Heart left ventricle (tissue), 16 donors: ENCODE measurements at places on chromosomes 1 and 21. TPM values are rescaled to one million over a fixed set of nuclear protein-coding genes. Genes with fewer than 3 reads are reported as not detected.

The CD247 gene
- 7.6 TPM for total RNA-seq

DNA sequence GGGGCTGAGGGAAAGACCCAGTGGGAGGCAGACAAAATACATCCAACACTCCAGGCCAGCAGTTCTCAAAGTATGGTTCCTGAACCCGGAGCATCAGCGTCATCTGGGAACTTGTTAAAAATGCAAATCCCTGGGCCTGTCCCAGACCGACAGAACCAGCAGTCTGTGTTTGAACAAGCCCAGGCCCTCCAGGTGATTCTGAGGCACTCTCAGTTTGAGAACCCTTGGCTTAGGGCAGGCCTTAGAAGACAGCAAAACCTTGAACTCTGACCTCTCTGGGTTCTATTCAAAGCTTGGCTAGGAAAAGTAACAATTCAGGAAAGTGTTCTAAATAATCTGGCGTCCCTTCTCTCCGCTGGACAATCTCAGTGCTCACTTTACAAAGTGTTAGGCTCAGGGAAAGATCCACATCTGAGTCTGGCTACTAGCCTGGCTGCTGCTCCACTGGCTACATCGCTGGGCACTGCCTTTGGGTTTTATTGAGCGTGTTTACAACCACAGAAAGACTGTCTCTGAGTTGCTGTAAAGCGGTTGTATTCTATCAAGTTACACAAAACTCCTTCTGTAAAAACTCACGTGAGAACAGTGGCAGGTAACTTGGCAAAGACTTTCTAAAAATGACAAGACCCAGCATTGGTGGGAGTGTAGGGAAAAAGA, 166.1 kb downstream of the HIVEP3 start:
- no peaks in the 10 kb centered on the region for H3K36me3 ChIP-seq
- H3K27me3 ChIP-seq = no peaks in the 10 kb centered on the region
- H3K4me1 ChIP-seq = no peaks in the 10 kb centered on the region
- H3K4me3 ChIP-seq = no peak overlapping the region
- H3K27ac ChIP-seq = peak overlapping the region; percentile 3

GRCh38 chr1:61337441-61337951, 255.1 kb downstream of the NFIA start:
- H3K27me3 ChIP-seq = no peaks in the 10 kb centered on the region
- H3K27ac ChIP-seq = peak overlapping the region; percentile 55
- DNase-seq = no peak

DNA sequence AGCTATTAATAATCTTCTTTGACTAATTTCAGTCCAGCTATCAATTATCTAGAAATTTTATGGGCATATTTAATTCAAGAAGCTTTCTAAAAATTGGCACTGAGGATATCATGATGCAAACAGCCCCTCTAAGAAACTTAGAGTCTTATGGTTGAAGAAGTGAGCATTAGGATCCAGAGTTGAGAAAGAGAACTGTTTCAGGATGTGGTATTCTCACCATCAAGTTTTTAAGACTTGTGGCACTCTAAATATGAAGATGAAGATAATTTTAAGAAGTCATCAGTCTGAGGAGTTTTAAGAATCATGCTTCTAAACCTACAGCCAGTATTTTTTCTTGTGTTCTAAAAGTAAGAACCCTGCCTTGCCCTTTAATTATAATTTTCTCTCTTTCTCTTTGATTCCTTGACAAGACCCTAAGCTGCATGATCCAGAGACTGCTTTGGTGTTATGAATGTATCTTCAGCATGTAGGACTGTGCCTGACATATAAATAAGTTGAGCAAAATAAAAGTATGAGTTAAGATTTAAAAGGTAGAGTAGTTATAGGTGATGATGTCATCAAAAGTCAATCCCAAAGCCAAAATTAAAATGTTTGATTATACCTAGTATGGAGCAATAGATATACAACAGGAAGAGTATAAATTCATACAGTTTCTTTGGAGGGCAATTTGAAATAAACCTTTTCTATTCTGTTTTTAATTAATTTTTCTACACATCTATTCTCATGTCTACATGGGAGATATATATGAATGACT, 39.1 kb downstream of the RPS6KC1 start:
- no peak overlapping the region for H3K27ac ChIP-seq
- peaks cover 39% of the 10 kb centered on the region for H3K36me3 ChIP-seq
- no peaks in the 10 kb centered on the region for H3K4me1 ChIP-seq
- DNase-seq = no peak

The PTGER3 gene
- 1.1 TPM for total RNA-seq

GRCh38 chr21:46443910-46444309, 14.8 kb upstream of the DIP2A start:
- no peaks in the 10 kb centered on the region for H3K4me1 ChIP-seq
- DNase-seq = peak; percentile 71
- H3K27me3 ChIP-seq = no peaks in the 10 kb centered on the region
- no peak overlapping the region for H3K4me3 ChIP-seq
- peak overlapping the region; percentile 34 for H3K27ac ChIP-seq
- H3K36me3 ChIP-seq = peaks cover 65% of the 10 kb centered on the region

The FCRL2 gene
- total RNA-seq = not detected

DNA sequence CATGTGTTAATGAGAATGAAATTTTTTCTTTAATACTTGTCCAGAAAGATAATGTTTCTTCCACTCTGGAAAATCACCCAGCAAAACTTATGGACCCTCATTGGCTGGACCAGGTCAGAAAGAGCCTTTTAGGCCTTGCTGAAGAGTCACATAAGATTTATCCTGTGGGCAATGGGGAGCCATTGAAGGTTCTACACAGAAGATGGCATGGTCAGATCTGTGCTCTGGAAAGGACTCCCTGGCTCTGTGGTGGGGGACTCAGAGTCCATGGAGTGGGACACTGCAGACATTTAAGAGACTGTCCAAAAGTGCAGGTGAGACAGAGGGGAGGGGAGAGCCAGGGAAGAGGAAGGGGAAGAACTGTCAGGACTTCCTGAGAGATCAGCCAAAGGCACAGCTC, 66.4 kb downstream of the DHRS3 start:
- H3K4me1 ChIP-seq = peaks cover 28% of the 10 kb centered on the region
- H3K36me3 ChIP-seq = no peaks in the 10 kb centered on the region
- no peak for DNase-seq
- H3K27ac ChIP-seq = no peak overlapping the region
- H3K27me3 ChIP-seq = no peaks in the 10 kb centered on the region
- no peak overlapping the region for H3K4me3 ChIP-seq

DNA sequence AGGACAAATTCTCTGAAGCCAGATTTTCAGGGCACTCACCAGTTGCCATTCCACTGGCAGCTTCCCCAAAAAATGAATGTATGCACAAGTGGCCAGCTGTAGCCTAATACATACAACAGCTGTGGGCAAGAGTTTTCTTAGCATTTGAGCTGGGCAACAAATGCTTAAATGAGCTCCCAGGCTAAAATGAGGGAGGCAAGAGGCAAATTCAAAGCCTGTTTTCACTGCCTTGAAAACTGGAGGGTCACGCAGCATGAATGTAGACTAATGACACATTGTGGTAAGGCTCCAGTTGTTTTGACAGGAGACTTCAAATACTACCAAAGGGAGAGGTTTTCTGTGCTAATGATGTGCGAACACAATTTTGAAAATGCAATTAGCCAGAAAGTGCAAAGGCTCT, 88.2 kb downstream of the TIAM1 start:
- H3K4me1 ChIP-seq = no peaks in the 10 kb centered on the region
- H3K36me3 ChIP-seq = no peaks in the 10 kb centered on the region

GRCh38 chr1:92051948-92052347, 22.2 kb downstream of the EPHX4 start:
- H3K27me3 ChIP-seq = no peaks in the 10 kb centered on the region
- H3K4me3 ChIP-seq = no peak overlapping the region
- no peaks in the 10 kb centered on the region for H3K36me3 ChIP-seq
- no peak for DNase-seq
- no peaks in the 10 kb centered on the region for H3K4me1 ChIP-seq
- H3K27ac ChIP-seq = no peak overlapping the region

The FCAMR gene
- not detected for total RNA-seq

- no peak for DNase-seq
- H3K4me1 ChIP-seq = peaks cover 9% of the 10 kb centered on the region
- H3K36me3 ChIP-seq = no peaks in the 10 kb centered on the region
- H3K4me3 ChIP-seq = no peak overlapping the region
- H3K27me3 ChIP-seq = peaks cover 51% of the 10 kb centered on the region
These were observed 1.5 kb upstream of the KCNH1 start for GRCh38 chr1:211135342-211135950.

DNA sequence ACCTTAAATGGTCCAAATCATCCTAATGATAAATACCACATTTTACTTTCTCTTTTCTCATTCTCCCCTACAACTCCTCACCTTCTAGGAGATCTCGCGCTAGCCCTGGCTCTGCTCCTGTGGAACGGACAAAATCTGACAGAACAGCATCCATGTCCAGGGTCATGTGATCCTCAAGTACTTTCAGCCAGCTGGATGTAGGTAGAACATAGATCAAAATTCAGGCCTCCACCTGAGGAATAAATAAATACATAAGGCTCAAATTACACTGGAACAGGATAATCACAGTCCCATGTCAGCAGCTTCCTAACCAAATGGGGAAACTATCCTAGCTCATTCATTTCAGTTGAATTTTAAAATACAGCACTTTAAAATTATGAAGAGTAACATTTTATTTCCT, 33.2 kb downstream of the OTUD7B start:
- H3K36me3 ChIP-seq = peaks cover 2% of the 10 kb centered on the region
- DNase-seq = no peak
- no peak overlapping the region for H3K4me3 ChIP-seq
- no peak overlapping the region for H3K27ac ChIP-seq

DNA sequence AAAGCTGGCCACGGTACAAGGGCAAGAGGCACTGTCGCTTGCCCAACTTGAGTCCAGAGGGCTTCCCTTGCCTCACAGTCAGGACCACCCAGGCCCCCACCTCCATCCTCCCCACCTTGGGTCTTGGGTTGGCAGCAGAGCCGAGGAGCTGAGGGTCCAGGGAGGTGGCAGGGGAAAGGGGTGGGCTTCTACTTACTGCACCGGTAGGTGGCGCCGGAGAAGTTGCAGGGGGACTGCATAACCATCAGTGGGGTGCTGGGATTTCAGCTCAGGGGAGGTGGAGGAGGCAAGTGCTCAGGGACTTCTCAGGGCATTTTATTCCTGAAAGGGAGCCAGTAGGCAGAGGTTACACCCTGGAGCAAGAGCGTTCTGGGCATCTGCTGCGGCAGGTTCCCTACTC, 44.0 kb downstream of the TRIM62 start:
- no peaks in the 10 kb centered on the region for H3K36me3 ChIP-seq
- peaks cover 7% of the 10 kb centered on the region for H3K4me1 ChIP-seq
- H3K27me3 ChIP-seq = no peaks in the 10 kb centered on the region
- DNase-seq = no peak
- H3K4me3 ChIP-seq = no peak overlapping the region

DNA sequence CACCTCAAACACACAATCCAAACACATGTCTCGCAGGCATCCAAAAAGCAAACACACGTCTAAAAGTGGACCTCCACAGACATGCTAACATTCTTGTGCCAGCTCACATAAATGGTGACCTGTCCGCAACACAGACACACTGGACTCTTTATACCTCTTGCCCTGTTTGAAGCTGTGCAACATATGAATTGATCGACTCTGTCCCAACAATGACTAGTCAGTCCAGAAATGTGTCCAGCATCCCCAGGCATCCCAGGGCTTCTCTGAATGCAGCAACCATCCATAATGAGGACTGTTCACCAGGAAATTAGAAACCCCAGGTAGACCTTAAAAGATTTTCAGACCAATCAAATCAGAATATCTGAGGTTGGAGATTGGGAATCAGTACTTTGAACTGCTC, 3.2 kb downstream of the DDR2 start:
- H3K27me3 ChIP-seq = no peaks in the 10 kb centered on the region
- no peak overlapping the region for H3K27ac ChIP-seq
- DNase-seq = no peak
- H3K4me1 ChIP-seq = no peaks in the 10 kb centered on the region

The KRTAP6-1 gene
- total RNA-seq = not detected

The TSACC gene
- not detected for total RNA-seq

DNA sequence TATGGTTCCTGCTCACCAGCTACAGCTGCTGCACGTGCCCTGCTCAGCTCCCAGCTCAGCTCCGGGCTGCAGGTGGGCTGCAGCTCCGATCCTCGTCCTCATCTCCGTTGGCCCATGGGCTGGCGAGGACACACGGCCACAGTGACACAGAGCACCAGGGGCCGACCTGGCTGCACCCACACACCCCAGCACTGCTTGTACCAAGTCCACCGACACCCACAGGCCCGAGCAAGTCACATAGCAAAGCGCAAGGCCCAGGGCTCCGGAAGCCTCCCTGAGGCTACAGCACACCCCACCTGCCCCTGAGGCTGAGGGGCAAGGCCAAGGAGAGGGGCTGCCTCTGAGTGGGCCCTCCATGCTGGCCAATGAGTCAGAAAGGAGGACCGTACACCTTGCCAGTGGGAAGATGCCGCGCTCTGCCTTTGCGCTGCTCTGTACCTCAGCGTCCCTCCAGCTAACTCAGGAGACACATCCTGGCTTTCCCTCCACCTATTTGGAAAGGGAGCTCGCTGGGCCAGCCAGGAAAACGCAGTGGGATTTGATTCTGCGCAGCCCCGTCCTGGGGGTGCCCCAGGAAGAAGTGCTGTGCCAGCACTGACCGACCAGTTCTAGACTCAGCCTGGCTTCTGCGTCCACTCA, 124.8 kb downstream of the SIK1 start:
- H3K27me3 ChIP-seq = no peaks in the 10 kb centered on the region
- no peak overlapping the region for H3K27ac ChIP-seq
- no peaks in the 10 kb centered on the region for H3K4me1 ChIP-seq
- DNase-seq = peak; percentile 9

- no peak overlapping the region for H3K27ac ChIP-seq
- H3K36me3 ChIP-seq = no peaks in the 10 kb centered on the region
- H3K4me3 ChIP-seq = no peak overlapping the region
- DNase-seq = no peak
These were observed 2.8 kb downstream of the ZBTB8OS start for GRCh38 chr1:32647308-32648134.

DNA sequence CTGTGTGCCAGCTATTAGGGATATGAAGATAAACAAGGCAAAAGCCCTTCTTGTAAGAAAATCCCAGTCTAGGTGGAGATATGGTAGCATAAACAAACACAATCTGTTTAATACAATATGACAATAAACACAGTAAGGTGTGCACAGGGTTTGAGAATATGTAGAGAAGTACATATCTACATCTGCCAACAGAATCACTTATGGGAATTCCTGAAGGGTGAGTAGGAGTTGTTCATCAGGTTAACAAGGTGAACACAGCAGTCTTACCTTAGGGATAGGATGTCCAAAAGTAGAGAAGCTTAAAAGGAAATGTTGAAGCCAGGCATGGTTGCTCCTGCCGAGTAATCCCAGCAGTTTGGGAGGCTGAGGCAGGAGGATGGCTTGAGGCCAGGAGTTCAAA, 57.7 kb upstream of the LRRC7 start:
- H3K4me1 ChIP-seq = no peaks in the 10 kb centered on the region
- DNase-seq = no peak
- H3K27me3 ChIP-seq = no peaks in the 10 kb centered on the region
- no peak overlapping the region for H3K4me3 ChIP-seq
- no peak overlapping the region for H3K27ac ChIP-seq

GRCh38 chr21:37339552-37339939, 27.0 kb upstream of the DYRK1A start:
- no peak for DNase-seq
- H3K4me1 ChIP-seq = peaks cover 24% of the 10 kb centered on the region
- no peaks in the 10 kb centered on the region for H3K27me3 ChIP-seq
- no peaks in the 10 kb centered on the region for H3K36me3 ChIP-seq
- peak overlapping the region; percentile 9 for H3K4me3 ChIP-seq
